T-helper 17 cell (primary cell): ENCODE measurements at places on chromosomes 16 and 17.

DNA sequence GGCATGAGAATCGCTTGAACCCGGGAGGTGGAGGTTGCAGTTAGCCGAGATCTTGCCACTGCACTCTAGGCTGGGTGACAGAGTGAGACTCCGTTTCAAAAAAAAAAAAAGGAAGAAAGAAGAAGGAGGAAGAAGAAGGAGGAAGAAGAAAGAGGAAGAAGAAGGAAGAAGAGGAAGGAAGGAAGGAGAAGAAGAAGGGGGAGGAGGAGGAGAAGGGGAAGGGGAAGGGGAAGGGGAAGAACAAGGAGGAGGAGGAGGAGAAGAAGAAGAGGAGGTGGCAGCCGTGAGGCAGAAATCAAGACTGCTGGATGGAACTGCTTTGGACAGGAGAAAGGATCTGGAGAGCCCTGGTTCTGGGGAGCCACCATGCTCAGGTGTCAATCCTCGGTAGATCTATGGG is 29.7 kb upstream of the PEMT start:
- DNase-seq: no peak

DNA sequence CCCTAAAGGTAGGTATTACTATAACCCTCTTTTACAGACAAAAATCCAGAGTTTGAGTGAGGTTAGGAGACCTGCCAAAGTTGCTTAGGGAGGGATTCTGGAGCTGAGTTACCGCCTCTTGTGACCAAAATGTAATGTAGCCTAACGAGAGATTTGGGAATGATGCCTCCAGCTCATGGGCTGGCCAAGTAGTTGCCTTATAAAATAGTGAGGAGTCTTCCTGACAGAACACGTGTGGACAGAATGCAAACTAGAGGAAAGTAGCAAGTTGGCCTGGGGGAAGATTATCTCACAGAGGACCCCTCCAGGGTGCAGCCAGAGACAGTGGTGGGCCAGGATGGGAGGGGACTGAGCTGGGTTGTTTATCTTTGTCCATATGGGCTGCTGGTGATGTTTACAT is 543.7 kb upstream of the CDH11 start:
- no peak for DNase-seq

GRCh38 chr16:85906349-85906748 is 7.4 kb downstream of the IRF8 start:
- DNase-seq: no peak

DNA sequence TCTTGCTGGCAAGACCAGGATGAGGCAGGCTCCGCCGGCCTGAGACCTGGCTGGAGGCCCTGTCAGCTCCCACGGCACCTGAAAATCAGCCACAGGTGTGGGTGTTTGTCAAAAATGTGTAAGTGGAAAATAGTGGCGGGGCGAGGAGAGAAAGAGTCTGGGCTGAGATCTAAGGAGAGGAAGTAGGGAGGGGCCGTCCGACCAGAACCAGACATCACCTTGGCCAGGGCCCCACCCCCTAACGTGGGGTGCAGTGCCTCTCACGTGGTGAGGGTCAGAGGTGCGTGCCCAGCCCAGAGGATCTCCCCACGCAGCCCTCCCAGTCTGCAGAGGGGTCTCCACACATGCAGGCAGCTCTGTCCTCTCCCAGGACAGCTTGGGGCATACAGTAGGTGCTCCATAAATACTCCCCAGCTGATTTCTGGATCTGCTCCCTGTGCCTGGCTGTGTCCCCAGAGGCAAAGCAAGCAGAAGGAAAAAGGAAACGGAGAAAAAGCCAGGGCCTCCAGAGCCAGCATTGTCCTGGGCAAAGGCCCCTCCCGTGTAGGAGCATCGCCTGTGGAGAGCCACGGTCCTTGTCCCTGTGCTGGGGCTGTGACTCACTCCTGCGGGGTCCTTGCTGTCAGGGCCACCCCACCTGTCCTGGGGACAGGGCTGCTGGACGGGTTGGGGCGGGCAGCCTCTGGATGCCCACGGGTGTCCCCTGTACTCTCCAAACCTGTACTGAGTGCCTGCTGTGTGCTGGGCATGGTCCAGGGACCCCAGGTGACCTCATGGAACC is 16.7 kb downstream of the ZFPM1 start:
- DNase-seq: no peak

- DNase-seq: no peak
These were observed 73.0 kb downstream of the ERCC4 start for GRCh38 chr16:13992976-13993375.
